Hematopoietic multipotent progenitor cell treated with erythropoietin and hydrocortisone succinate and interleukin-3 and kit ligand, for 4 days (in vitro differentiated cells): ENCODE measurements at places on chromosomes 5 and 9.

DNA sequence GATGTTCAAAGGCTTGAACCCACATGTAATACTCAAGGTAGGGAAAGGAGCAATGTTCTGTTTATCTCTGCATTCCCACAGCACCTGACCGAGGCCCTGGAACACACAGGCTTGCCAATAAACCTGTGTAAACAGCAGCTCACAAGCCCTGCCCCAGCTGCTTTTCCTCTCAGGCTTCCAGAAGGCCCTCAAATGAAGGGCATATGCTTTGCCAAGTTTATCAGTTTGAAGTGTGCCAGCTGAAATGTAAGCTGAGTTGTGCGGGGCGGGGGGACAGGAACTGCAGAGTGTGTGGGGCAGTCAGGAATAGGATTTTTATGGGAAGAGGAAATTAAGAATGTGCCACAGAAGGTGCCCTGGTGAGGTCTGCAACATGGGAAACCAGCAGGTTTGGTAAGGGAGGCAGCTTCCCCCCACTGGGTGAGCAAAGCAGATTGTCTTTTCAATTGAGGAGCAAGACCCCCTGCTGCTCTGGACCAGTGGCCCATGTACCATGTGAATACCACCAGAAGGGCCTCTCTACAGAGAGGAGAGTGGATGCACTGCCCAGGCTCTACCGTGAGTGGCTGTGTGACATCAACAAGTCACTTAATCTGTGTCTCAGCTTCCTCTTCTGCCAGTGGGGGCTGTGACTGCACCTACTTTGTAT lies 194.8 kb downstream of the SPOCK1 start:
- DNase-seq = no peak

- no peak for DNase-seq
Measured at GRCh38 chr5:55030220-55030619, 6.2 kb downstream of the GZMK start.

DNA sequence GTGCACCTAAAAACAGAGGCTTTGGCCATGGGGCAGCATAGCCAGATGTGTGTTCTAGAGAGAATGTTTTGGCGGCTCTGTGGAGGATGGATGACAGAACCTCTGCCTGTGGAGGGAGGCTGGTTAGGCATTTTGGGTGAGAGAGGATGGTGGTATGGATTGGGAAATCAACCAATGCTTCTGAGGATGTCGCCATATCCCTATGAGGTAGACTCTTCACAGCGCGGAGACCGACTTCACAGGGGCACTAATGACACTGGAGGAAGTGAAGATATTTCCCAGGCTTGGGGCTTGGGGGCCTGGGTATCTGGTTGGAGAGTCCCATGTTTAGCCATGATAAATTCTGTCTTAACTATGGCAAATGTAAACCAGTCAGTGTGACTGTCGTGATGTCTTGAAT lies 140.6 kb upstream of the KLF4 start:
- DNase-seq = peak; percentile 31

GRCh38 chr5:53092242-53092641 lies 17.3 kb downstream of the MOCS2 start:
- DNase-seq = no peak

DNA sequence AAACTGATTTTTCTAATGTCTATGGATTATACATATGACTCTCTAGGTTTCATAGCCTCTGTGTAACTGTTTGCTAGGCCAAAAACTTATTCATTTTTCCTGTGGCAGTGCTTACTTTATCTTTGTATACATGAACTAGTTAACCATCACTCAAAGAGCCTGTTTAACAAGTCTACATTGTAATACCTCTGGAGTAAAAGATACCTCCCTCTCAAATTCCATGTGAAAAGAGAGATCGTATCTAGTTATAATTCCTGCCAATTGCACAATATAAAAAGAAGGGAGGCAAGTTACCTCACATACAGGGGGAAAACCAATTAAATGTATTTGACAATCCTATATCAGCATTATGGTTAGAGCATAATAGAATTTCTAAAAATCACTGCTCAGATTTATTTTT lies 271.9 kb upstream of the ST8SIA4 start:
- DNase-seq = no peak

DNA sequence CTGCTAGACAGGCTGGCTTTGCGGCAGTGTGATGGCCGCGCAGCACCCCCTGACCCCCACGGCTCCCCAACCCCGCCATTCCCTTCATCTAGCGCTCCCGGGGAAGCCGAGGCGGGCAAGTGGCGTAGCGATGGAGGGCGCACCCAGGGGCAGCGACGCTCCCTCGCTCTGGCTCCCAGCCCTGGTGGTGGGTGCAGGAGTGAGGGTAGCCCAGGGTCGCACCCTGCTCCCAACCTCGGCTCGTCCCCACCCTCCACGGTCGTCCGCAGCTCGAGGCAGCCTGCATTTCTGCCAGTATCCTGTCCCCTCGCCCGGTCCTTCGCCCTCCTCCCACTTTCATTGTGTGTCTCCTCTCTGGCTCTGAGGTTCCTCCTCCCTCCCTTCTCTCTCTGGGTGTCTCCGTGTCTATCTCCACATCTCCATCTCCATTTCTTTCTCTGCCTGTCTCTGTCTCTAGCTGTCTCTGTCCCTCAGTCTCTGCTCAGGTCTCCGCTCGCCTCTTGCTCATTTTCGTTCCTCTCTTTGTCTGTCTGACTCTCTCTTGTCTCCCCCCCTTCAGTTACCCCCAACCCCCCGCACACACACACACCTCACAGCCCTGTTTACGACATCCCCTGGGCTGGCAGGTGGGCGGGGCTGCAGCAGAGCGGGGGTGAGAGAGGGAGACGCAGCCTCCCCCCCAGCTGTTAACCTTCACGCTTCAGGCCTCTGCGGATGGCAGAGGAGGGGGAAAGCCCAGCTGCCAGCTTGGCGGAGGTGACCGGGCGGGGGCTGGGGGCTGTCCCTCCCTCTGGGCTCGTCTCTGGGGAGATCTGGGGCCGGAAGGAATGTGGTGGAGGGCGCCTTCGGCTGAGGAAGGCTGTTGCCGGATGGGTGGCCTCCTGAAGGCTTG lies 48.7 kb upstream of the PSD2 start:
- DNase-seq = no peak

GRCh38 chr9:96419691-96419969 lies 1.5 kb upstream of the ZNF367 start:
- no peak for DNase-seq

GRCh38 chr9:136062657-136063439 lies 32.2 kb downstream of the NACC2 start:
- DNase-seq = no peak

DNA sequence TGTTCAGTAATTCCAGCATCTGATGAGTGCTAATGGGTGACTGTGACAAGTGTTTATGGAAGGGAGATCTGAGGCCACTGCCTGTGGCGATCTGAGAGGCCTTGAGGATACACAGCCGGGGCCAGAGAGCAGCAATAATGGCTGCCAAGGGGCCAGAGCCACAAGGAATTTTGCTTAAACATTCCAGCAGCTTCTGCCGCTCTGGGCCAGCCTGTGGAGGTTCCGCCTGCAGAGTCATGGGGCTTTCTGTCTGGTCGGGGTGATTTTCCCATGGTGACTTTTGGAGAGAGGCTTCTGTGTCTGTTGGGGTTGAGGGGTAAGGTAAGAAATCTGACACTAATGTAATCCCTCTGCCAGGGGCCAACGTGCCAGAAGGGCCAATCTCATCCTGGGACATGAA lies 353.5 kb downstream of the ADAMTS6 start:
- DNase-seq = no peak

DNA sequence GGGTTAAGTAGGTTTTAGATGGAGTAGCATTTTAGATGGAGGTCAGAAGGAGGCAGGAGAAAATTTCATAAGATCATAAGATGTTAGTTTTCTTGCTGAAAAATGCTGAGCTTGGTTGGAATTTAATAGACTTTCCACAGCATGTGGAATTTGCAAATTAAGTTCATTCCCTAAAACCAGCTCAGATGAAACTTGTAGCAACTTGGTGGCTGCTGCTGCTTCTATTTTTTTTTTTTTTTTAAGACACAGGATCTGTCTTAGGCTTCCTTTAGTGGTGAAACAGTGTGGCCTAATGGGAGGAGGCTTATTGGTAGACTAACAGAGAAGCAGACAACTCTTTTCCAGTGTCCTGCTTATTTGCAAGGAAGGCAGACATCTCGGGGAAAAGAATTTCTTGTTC lies 154.5 kb downstream of the AOPEP start:
- no peak for DNase-seq

GRCh38 chr5:108730617-108731340 lies 16.9 kb upstream of the FER start:
- DNase-seq = peak; percentile 28

- no peak for DNase-seq
Measured at GRCh38 chr5:54024466-54024865, 285.9 kb downstream of the ARL15 start.

- DNase-seq = no peak
Measured at GRCh38 chr9:17938035-17938655, 359.3 kb downstream of the SH3GL2 start.

- no peak for DNase-seq
Measured at GRCh38 chr5:10478436-10478835, 36.8 kb downstream of the ROPN1L start.

DNA sequence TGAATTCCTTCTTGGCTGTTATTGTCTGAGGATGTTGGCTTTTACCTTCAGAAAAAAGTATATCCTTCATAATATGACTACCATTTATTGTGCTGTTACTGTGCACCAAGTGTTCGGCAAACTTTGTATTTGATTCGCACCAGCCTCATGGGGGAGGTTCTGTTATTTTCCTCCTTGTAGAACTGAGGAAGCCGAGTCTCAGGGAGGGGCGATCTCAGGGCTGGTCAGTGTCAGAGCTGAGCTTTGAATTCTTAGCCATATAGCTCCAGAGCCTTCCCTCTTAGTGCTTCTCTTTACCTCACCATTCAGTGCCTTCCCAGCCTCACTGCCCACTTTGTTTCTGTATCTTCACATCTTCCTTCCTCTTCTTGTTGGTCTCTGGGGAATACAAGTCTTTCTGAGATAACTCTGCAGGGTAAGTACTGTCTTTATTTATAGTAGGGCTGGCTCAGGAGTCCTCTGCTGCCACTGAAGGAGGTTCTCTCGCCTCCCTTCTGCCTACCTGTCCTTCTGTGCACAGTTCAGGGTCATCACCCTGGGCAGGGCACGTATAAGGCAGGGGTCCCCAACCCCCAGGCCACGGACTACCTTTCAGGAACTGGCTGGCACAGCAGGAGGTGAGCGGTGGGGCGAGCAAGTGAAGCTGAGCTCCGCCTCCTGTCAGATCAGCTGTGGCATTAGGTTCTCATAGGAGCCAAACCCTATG lies 48.4 kb downstream of the GALNT10 start:
- peak; percentile 49 for DNase-seq
